ENCODE measurements at places on chromosomes 5 and 9. TPM values are rescaled to one million over a fixed set of nuclear protein-coding genes. Genes with fewer than 3 reads are reported as not detected.

GRCh38 chr5:176639981-176640380, 7.3 kb upstream of the TSPAN17 start:
- H3K4me1 ChIP-seq = peaks cover 8% of the 10 kb centered on the region
- H3K4me3 ChIP-seq = no peak overlapping the region

DNA sequence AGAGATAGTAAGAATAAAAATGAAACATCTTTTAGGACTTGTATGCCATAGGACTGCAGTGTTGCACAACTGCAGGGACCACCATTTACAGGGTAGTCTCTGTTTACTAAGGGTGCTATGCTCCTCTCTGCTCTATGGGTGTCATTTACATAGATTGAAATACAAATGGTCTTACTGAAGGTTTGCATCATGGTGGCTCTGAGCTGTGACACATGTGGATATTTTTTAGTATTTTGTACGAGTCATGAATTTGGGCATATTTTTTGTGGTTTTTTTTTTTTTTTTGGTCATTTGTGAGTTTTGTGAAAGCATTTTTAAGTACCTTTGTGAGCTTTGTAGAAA, 47.4 kb downstream of the CSNK1G3 start:
- no peak overlapping the region for H3K4me3 ChIP-seq
- H3K36me3 ChIP-seq = no peaks in the 10 kb centered on the region
- H3K27ac ChIP-seq = no peak overlapping the region

DNA sequence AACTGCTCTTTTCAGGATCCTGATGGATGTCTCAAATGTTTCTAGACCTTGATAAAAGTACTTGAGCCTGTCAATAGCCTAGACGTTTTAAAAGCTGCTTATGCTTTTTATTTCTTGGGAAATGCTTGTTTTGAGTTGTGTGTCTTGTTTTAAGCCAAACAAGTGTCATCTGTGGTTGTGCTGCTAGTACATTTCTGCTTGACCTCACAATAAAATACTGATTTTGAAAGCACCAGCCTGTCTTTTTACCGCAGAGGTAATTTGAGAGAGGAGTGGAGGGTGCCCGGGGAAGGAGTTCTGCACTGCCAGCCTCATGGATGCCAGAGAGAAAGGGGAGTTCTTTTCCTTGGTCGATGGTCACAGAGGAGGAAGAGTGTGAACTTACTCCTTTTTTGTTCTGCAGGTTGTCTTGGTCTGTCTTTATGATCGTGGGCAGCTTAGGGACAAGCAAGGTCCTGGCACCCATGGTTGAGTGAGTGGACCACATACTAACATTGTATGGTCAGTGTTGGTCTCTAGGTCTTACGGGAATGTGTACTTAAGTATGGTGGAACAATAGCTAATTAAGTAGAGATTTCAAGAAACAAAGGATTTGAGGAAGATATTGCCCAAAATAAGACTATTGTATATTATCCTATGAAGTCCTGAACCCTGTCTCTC, 61.0 kb downstream of the TRIO start:
- no peaks in the 10 kb centered on the region for H3K27me3 ChIP-seq
- no peaks in the 10 kb centered on the region for H3K36me3 ChIP-seq
- peaks cover 51% of the 10 kb centered on the region for H3K4me1 ChIP-seq
- no peak overlapping the region for H3K4me3 ChIP-seq
- peak overlapping the region; percentile 79 for H3K27ac ChIP-seq

- H3K27me3 ChIP-seq = no peaks in the 10 kb centered on the region
- DNase-seq = peak; percentile 75
- peak overlapping the region; percentile 10 for H3K27ac ChIP-seq
- no peak overlapping the region for H3K4me3 ChIP-seq
- H3K4me1 ChIP-seq = peaks cover 42% of the 10 kb centered on the region
These were observed 2.2 kb upstream of the CDX1 start for GRCh38 chr5:150164211-150164980.

DNA sequence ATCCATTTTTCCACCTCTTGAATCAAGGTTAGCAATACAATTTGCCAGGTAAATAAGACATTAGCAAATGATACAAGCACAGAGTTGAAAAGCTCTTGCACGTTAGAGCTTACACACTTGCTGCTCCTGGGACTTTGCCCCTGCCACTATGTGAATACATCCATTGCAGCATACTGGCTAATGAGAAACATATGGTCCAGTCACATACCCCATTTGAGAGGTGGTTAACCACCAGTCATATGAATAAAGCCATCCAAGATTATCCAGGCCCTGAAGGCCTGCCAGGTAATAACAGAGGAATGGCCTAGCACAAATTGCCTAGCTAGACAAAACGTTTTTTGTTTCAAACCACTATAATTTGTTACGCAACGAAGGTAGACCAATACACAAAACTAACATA, 45.8 kb upstream of the FTMT start:
- H3K4me3 ChIP-seq = no peak overlapping the region
- H3K27me3 ChIP-seq = no peaks in the 10 kb centered on the region
- H3K36me3 ChIP-seq = no peaks in the 10 kb centered on the region
- no peaks in the 10 kb centered on the region for H3K4me1 ChIP-seq

DNA sequence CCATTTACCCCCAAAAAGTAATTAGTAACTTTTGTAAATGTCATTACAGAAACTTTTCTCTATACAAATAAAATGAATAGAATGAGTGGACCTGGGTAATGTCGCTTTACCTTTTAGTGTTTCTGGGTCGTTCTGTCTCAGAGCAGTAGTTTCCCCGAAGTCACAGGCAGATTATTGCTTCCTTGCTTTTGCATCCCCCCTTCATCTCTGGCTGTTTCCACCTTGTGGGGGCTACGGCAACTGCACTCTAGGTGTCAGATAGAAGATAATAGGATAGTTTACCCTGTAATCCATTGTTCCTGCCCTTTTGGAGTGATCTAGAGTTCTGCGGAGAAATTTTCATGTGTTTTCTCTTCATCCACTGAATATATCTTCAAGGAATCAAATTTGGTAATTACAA, 68.7 kb downstream of the PRR16 start:
- no peak overlapping the region for H3K27ac ChIP-seq
- no peaks in the 10 kb centered on the region for H3K27me3 ChIP-seq
- no peak for DNase-seq
- H3K4me3 ChIP-seq = no peak overlapping the region

DNA sequence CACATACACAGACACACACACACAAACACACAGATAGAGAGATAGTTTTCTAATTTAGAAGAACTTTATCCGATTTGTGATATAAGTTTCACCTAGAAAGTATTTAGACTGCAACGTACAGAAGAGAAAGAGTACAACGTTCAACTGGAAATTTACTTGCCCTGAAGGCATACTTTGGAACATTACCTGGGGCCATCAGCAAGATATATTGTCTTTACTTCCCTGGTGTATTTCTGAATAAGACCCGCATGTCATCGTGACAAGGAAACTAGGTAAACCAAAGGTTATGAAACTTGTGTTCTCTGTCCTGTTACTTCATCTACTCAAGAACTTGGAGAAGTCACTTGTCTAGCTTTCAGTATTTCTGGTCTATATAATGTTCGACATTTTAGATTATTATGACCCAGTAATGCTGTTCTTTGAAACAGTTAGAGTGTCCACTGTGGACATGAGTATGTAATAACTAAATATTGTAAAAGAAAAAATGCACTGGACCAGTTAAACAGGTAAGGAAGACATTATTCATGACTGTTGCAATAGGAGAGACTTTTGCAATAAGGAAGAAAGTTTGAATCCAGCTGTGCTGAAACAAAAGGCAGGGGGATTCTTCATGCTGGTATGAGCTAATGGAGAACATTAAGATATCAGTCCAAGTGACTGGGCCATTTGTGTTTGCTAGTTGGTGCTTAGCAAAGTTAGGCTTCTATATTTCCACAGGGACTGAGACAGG, 1791.1 kb downstream of the MAT2B start:
- H3K4me1 ChIP-seq = no peaks in the 10 kb centered on the region
- no peak overlapping the region for H3K27ac ChIP-seq
- H3K27me3 ChIP-seq = no peaks in the 10 kb centered on the region
- no peaks in the 10 kb centered on the region for H3K36me3 ChIP-seq

GRCh38 chr9:27655441-27655840, 82.2 kb upstream of the C9orf72 start:
- peak overlapping the region; percentile 1 for H3K4me3 ChIP-seq
- DNase-seq = no peak
- no peaks in the 10 kb centered on the region for H3K36me3 ChIP-seq
- H3K4me1 ChIP-seq = no peaks in the 10 kb centered on the region
- no peaks in the 10 kb centered on the region for H3K27me3 ChIP-seq

DNA sequence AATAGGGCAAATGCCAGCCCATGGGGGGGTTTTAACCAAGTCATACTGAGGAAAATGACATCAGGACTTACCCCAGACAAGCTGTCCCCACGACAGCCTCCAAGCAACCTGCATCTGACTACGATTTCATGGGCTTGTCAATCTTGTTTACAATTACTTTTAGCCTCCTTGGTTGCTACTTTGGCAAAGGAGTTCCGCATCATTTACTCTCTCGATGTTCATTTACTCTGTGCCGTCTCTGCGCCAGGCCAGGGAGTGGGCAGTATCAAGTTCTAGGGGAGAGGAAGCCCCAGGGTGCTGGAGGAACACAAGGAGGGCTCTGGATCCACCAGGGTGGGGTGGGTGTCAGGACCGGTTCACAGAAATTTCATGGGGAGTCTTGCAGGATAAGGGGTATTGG, 23.9 kb downstream of the PTPN3 start:
- H3K27me3 ChIP-seq = no peaks in the 10 kb centered on the region
- H3K4me1 ChIP-seq = no peaks in the 10 kb centered on the region
- no peak overlapping the region for H3K4me3 ChIP-seq
- H3K36me3 ChIP-seq = no peaks in the 10 kb centered on the region

GRCh38 chr9:133919253-133920115, 72.6 kb downstream of the VAV2 start:
- H3K27me3 ChIP-seq = no peaks in the 10 kb centered on the region
- no peaks in the 10 kb centered on the region for H3K4me1 ChIP-seq
- H3K27ac ChIP-seq = no peak overlapping the region
- H3K4me3 ChIP-seq = no peak overlapping the region
- H3K36me3 ChIP-seq = no peaks in the 10 kb centered on the region

GRCh38 chr5:59485107-59485506, 408.4 kb downstream of the PDE4D start:
- H3K27me3 ChIP-seq = no peaks in the 10 kb centered on the region
- no peaks in the 10 kb centered on the region for H3K36me3 ChIP-seq
- no peak overlapping the region for H3K4me3 ChIP-seq
- DNase-seq = no peak

The CLIC3 gene
- 1.8 TPM for total RNA-seq

The CDC14B gene
- total RNA-seq = 44.0 TPM

The SLC45A2 gene
- total RNA-seq = 1.6 TPM

The PFDN1 gene
- total RNA-seq = 185 TPM
